ENCODE measurements at places on chromosomes 6 and 20.
A peak's percentile ranks its signal among the peaks of the same experiment; 100 is the strongest.

GRCh38 chr20:63587776-63588591 is 13.9 kb upstream of the HELZ2 start:
- no peak for DNase-seq

GRCh38 chr6:141580988-141581552 is 551.7 kb upstream of the GJE1 start:
- DNase-seq = no peak

DNA sequence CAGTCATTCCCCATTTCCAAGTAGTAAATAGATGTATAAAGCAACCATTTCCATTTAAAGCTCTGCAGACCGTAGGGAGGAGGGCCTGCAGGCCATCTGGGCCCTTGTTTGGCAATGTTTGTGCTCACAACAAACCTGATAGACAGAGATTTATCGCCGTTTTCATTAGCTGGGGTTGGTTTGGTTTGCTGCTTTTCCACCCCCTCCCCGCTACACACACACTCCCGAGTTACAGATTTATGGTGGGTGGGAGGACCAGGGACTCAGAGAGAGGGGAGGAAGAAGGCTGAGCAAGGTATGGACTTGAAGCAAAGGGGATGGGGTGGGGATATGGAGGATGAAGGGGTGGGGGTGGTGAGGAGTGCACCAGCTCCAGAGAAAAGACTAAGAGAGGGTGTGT is 36.6 kb upstream of the FOXP4 start:
- no peak for DNase-seq

DNA sequence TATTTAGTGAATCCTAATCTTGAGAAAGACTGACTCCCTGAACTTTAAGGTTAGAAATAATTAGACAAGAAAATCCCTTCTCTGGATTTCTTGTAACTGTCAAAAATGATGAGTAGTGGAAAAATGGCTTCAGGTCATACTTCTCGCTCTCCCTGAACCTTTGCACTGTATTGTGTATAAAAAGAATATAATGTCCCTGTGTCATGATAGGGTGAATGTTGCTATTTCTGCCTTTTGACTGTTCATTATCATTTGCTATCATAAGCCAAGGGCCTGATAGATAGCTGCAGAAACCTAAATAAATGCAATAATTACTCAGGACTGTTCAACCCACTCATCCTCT is 39.3 kb downstream of the ALDH8A1 start:
- DNase-seq = no peak

- DNase-seq = no peak
Observed at GRCh38 chr20:63915471-63915870, 20.5 kb downstream of the DNAJC5 start.

- no peak for DNase-seq
Observed at GRCh38 chr6:38184585-38185080, 365.1 kb downstream of the ZFAND3 start.

- no peak for DNase-seq
Observed at GRCh38 chr20:20668639-20669038, 43.8 kb downstream of the RALGAPA2 start.

DNA sequence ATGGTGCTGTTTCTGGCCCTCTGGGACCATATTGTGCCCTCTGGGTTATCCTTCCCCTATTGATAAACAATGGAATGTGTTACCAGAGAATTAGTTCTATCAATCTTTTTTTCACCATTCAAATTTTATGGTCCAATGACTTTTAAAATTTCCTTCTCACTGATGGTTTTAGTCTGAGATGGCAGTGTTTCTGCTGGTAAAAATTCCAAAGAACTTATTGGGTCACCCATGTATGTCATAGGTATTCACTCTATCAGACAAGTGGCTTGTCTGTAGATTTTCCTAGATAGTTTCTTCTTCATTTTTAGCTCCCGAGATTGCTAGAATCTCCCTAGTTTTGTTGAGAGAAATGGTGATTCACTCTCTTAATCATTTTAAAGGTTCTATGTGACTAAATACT is 357.2 kb upstream of the RGS17 start:
- DNase-seq = no peak

DNA sequence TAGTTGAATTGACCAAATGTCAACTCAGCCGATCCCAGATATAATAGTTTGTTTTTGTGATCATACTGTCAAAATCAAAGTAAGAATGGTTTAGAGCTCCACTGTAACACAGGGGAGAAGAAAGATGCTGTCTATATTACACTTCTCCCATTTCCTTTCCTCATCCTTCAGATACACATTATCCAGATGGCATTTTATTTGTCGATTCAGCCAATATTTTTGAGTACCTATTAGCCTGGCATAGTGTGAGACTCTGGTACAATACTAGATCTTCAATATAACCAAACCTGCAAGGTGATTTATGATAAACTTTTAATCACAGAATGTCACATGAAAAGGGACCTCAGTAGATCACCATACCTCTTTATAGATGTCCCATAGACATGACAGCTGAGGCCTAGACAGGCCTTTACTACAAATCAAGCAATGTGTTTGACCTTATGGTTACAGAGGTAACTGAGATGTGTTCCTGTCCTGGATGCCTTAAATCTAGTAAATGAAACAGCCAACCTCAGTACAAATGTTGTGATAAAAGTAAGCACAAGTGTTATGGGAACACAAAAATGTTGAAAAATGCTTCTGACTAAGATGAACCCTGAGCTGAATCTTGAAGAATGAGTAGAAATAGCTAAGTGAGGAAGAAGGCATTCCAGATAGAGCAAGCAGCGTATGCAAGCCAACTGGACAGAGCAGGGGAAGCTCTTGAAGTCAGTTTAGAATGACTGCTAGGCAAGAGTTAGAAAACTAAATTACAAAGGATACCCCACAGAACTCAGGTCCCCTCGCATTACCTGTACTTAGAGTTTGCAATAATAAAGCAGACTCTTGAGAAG is 1.9 kb downstream of the FBXO9 start:
- no peak for DNase-seq

- DNase-seq = no peak
Observed at GRCh38 chr6:135191508-135192255, 10.6 kb downstream of the MYB start.

DNA sequence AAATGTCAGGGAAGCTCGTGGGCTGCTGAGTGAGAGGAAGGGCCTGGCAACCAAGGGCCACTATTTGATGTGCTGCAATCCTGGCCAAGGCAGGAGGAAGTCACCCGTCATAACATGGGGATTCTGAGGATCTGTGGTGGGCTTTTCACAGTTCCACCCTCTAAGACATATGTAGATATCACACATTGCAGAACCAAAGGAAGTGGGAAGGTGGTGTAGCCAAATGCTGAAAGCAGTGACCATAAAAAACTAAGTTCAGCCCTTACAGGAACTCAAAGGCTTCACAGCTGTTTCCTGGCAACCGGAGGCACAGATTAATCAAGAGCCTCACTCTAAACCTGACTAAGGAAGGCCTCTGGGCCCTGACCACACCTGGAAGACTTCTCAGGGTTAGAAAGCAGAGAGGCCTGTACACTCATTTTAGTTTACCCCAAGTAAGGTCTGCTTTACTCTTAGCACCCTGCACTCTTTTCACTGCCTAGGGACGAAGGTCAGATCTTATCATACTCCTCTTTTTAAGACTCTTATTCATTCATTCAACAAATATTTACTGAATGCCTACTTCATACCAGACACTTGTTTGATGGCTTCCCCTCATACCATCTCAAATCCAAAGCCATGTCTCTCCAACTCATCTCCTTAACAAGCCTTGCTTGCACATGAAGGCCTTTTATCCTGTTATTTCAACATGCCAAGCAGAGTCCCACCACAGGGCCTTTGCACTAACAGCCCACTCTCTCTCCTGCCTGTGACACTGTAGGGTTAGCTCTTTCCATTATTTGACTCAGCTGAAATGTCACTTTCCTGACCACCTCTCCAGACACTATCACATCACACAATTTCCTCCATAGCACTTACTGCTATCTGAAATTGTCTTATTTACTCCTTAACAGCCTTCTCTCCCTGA is 2.6 kb downstream of the UBE2V1 start:
- DNase-seq = no peak

GRCh38 chr6:79544939-79545450 is 7.8 kb upstream of the LCA5 start:
- DNase-seq = peak; percentile 94

DNA sequence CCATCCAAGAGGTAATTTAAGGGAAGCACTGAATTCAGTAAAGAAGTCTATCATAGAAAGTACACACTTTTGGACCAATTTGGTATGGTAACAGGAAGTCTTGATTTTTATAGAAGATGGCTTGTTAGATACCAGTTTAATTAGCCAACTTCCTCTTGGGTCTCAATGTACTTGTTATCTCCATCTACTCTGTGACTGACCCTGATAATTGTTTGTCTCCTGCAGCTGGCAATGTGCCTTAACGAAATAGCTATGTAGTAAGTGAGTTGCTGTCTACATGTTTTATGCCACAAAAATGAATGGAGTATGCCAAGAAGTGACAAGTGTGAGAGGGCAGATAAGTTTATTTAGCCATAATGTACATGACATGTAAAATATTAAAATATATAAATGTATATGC is 410.5 kb upstream of the MAN1A1 start:
- no peak for DNase-seq

DNA sequence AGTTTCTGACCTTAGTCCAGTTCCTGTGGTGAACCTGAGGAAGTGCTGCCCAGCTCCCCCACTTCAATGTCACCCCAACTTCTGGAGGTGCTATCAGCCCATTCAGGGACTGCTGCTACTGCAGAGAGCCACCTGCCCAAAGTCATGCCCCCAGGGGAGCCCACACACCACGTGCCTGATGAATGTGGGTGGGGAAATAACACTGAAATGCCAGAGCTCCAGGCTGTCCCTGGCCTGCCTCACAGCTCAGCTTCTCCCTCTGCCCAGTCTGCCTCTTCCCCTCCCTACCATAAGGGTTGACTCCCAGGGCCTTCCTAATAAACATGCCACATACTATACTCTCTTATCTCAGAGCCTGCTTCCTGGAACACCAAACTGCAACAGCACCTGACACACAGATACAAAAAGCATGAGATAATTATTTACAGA is 276.4 kb upstream of the MOCS1 start:
- no peak for DNase-seq

DNA sequence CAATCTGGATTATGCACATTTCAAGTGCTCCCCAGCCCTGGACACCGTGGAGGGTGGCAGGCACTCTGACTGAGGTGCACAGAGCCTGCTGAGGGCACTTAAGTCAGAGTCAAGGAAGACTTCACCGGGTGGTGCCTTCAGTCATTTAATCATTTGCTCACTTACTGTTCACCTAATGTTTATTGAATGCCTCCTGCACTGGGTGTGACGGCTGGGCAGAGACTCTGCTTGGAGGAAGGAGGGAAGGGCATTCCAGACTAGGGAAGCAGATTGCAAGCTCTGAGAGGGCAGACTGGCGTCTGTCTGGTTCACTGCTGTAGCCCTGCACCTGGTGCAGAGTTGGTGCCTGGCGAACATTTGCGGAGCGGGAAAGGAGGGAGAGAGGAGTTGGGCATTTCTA is 54.2 kb upstream of the FAM83D start:
- DNase-seq = no peak

- DNase-seq = no peak
Observed at GRCh38 chr20:2930538-2930937, 57.3 kb downstream of the PTPRA start.

- DNase-seq = no peak
Observed at GRCh38 chr6:217048-217659, 75.1 kb upstream of the DUSP22 start.

DNA sequence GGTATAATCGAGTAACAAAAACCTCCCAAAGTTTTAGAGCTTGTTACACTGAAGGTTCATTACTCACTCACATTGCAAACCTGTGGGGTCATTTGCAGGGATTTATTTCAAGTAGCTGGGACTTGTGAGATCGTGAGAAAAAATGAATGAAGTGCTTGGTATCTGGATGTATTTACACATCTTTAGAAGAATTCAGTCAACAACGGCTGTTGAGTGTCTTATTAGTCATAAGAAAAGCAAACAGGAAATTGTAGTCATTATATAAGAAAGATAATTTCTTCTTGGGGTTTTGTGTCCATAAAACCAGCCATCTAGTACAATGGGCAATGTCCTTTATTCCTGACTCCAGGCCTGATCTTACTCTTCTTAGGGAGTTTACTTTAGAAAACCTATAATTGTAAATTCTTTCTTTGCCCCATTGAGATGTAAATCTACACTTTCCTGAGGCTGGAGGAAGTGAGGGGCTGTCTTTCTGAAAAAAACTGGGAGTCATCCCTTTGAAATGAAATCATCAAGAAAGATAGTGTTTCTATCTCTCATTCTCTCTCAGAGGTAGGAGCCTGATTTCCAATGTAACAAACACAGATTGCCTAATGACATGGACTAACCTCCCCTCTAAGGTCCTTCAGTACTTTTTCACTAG is 202.5 kb upstream of the ASCC3 start:
- DNase-seq = no peak

DNA sequence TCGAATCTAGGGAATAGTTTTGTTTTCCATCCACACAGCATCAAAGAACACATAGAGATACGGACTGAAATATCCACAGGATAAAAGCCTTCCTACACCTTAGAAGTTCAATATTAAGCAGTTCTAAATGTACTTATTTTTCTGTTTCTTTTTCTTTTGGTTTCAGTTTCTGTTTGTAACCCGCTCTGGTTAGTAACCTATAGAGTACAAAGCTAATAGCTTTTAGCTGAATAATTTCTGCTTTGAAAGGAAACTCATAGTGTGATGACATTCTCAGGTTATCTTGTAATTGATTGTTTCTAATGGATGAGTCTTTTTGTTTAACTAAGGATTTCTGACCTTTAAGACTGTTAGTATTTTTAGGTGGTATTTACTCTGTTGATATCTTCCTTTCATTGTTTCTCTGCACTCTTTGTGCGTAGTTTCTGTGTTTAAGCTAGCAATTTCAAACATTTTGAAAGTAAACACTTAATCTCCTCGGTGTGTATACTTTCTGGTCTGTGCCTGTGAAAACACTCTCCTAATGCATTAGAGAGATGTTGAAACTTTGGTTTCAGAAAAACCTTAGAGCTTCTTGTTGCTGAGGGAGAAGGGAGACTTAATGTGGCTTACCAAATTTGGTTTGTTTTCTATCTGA is 385.5 kb downstream of the HDGFL1 start:
- DNase-seq = no peak

- DNase-seq = no peak
Observed at GRCh38 chr6:142827991-142828390, 117.0 kb downstream of the HIVEP2 start.

- DNase-seq = no peak
Observed at GRCh38 chr6:80402266-80402665, 295.8 kb downstream of the BCKDHB start.

GRCh38 chr20:58340853-58341252 is 31.3 kb downstream of the RAB22A start:
- DNase-seq = no peak

DNA sequence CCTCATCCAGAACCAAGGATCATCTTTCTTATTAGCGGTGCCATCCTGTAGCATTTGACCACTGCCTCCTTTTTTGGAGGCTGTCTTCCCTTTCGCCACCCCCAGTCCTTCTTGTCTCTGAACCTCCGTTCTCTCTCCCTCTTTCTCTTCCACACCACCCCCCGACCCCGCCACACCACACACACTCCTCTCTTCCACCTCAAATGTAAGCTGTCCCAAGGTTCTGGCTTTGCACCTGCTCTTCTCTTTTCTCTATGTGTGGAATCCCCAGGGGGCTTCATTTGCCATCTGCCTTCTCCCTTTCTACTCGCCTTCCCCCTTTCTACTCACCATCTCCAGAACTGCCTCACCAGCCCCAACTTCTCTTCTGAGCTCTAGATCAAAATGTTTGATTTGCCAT is 111.3 kb upstream of the CDYL start:
- no peak for DNase-seq
